T-helper 17 cell (primary cell): ENCODE measurements at places on chromosomes 2 and 18. TPM values are rescaled to one million over a fixed set of nuclear protein-coding genes. Genes with fewer than 3 reads are reported as not detected.

SCN9A gene
- not detected for total RNA-seq

UGT1A10 gene
- total RNA-seq, result not detected

AMER3 gene
- total RNA-seq, result not detected

DSEL gene
- 1.1 TPM for total RNA-seq

SLC66A3 gene
- 18.8 TPM for total RNA-seq

PIAS2 gene
- 20.7 TPM for total RNA-seq

GALNT14 gene
- total RNA-seq, result not detected

MTX2 gene
- 6.1 TPM for total RNA-seq

TRPM8 gene
- not detected for total RNA-seq

MYL12B gene
- total RNA-seq, result 178 TPM

ACYP2 gene
- 9.8 TPM for total RNA-seq

BOK gene
- not detected for total RNA-seq

SATB2 gene
- 0.05 TPM for total RNA-seq

TIA1 gene
- total RNA-seq, result 68.1 TPM

DNA sequence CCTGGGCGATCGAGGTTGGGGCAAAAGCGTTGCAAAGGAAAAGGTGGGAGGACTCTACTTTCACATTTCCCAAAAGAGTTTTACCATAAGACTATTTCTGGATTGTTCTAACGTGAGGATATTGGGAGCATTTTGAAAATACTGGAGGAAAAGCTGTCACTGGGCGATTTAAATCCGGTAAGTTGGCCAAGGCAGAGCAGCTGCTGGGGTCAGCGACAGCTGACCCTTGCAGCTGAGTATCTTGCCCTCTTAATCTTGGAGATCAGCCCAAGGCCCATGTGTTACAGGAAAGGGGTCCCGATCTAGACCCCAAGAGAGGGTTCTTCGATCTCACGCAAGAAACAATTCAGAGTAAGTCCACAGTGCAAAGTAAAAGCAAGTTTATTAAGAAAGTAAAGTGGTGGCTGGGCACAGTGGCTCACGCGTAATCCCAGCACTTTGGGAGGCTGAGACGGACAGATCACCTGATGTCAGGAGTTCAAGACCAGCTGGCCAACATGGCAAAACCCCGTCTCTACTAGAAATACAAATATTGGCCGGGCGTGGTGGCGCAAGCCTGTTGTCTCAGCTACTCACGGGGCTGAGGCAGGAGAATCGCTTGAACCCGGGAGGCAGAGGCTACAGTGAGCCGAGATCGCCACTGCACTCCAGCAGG, 964 bp upstream of the ST3GAL5 start:
- H3K4me3 ChIP-seq, result peak overlapping the region; percentile 95
- peaks cover 37% of the 10 kb centered on the region for H3K4me1 ChIP-seq
- H3K27ac ChIP-seq, result peak overlapping the region; percentile 96

- no peak overlapping the region for H3K27ac ChIP-seq
- DNase-seq, result no peak
- H3K27me3 ChIP-seq, result peaks cover 12% of the 10 kb centered on the region
- no peaks in the 10 kb centered on the region for H3K36me3 ChIP-seq
- H3K4me3 ChIP-seq, result peak overlapping the region; percentile 95
Observed at GRCh38 chr18:76497021-76497420, 2.0 kb upstream of the ZNF516 start.

DNA sequence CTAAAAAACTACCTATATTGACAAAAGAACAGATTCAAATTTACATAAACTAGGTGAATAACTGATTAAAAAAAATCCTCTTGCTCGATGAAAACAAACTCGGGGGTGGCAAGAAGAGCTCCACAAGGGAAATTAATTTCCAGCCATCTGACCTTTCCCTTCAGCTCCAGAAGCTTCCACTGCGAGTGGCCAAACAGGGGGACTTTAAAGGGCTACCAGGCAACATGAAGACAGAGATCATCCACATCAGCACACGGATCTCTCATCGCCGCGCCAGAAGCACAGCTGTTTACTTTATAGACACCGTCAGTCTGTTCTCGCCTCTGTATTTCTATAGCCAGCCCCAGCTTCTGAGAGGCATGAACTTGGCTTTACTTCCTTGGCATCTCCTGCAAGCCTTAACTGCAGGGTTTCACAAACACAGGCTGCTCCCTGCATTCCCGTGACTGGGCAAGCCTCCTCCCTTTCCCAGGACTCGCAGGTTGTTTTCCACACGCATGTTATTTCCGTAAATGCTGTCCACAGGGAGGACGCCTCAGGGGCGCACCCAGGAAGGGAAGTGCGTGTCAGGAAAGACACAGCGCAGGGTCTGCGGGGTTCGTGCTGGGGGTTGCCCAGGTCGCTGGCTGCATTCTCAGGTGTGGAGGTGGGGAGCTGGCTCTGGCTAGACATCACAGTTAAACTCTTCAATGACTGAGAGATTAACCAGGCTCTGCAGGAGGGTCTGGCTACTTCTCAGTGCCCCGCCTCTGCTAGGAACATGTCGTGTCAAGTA, 85.0 kb downstream of the USP40 start:
- no peak overlapping the region for H3K27ac ChIP-seq
- no peaks in the 10 kb centered on the region for H3K27me3 ChIP-seq

DNA sequence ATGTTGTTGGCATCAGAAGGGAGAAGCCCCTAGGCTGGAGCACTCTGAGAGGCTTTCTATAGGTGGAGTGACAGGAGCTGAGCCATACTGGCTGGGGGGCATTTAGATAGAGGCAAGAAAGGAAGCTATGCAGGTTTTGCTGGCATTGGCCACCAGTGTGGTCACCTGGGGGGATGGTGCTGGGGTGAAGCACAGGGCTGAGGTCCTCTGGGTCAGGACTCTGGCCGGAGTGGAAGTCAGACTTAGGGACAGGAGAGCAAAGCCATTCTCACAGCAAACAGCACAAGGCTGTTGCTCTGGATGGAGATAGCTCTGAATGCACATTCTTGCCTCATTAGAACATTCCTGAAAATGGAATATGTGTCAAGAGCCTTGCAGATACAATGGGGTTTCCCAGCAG, 47.4 kb downstream of the NTSR2 start:
- peaks cover 17% of the 10 kb centered on the region for H3K27me3 ChIP-seq
- no peaks in the 10 kb centered on the region for H3K4me1 ChIP-seq
- no peak overlapping the region for H3K4me3 ChIP-seq
- no peak for DNase-seq
- no peak overlapping the region for H3K27ac ChIP-seq

GRCh38 chr18:10892786-10893185, 256.6 kb downstream of the PIEZO2 start:
- H3K4me1 ChIP-seq, result peaks cover 4% of the 10 kb centered on the region
- no peak overlapping the region for H3K4me3 ChIP-seq
- no peaks in the 10 kb centered on the region for H3K36me3 ChIP-seq
- H3K27me3 ChIP-seq, result peaks cover 56% of the 10 kb centered on the region
- DNase-seq, result no peak
- no peak overlapping the region for H3K27ac ChIP-seq

- DNase-seq, result no peak
- no peaks in the 10 kb centered on the region for H3K4me1 ChIP-seq
- H3K27ac ChIP-seq, result no peak overlapping the region
Observed at GRCh38 chr2:34724107-34724506, 1125.0 kb upstream of the FAM98A start.

GRCh38 chr2:23571527-23572282, 186.7 kb downstream of the KLHL29 start:
- no peaks in the 10 kb centered on the region for H3K36me3 ChIP-seq
- no peak overlapping the region for H3K4me3 ChIP-seq
- peaks cover 17% of the 10 kb centered on the region for H3K27me3 ChIP-seq
- no peaks in the 10 kb centered on the region for H3K4me1 ChIP-seq

- H3K27me3 ChIP-seq, result no peaks in the 10 kb centered on the region
- H3K4me1 ChIP-seq, result peaks cover 6% of the 10 kb centered on the region
- no peak overlapping the region for H3K27ac ChIP-seq
- no peak for DNase-seq
- H3K36me3 ChIP-seq, result peaks cover 2% of the 10 kb centered on the region
Observed at GRCh38 chr2:64622443-64623241, 31.1 kb downstream of the SERTAD2 start.

GRCh38 chr2:216083464-216084281, 2.0 kb downstream of the TMEM169 start:
- no peaks in the 10 kb centered on the region for H3K27me3 ChIP-seq
- H3K4me3 ChIP-seq, result peak overlapping the region; percentile 94
- H3K27ac ChIP-seq, result peak overlapping the region; percentile 98
- H3K4me1 ChIP-seq, result peaks cover 37% of the 10 kb centered on the region

- peak within 1 kb of the TSS; percentile 47 for H3K4me3 ChIP-seq
Observed at GRCh38 chr18:5197032-5197434, at the start of gene AKAIN1. Gene AKAIN1, minus strand, starts transcription at chr18:5197257. Its CDS starts 204 bp downstream, at chr18:5197053.

- peaks cover 64% of the 10 kb centered on the region for H3K27me3 ChIP-seq
- H3K4me1 ChIP-seq, result no peaks in the 10 kb centered on the region
- H3K36me3 ChIP-seq, result no peaks in the 10 kb centered on the region
- H3K4me3 ChIP-seq, result no peak overlapping the region
- no peak for DNase-seq
Observed at GRCh38 chr18:59232309-59233016, 12.5 kb downstream of the GRP start.

DNA sequence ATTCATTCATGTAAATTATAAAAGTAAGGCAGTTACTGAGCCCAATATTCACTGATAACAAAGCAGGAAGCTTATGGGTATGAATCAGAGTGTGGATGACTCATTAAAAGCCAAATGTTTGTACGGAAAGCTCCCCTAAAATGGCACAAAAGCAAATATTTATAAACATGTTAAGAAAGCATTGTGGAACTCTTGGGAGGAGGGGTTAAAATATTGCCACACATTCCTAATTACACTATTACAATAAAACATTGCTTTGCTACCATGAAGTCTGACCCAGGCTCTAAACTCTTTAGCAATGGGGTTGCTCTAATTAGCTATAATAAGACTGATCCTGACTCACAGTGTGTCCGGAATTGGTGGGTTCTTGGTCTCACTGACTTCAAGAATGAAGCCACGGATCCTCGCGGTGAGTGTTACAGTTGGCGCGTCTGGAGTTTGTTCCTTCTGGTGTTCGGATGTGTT, 110.9 kb downstream of the NAB1 start:
- no peaks in the 10 kb centered on the region for H3K36me3 ChIP-seq
- H3K27ac ChIP-seq, result no peak overlapping the region
- peak overlapping the region; percentile 64 for H3K4me3 ChIP-seq

- H3K4me1 ChIP-seq, result peaks cover 2% of the 10 kb centered on the region
- H3K4me3 ChIP-seq, result no peak overlapping the region
- no peak overlapping the region for H3K27ac ChIP-seq
- peaks cover 3% of the 10 kb centered on the region for H3K36me3 ChIP-seq
- H3K27me3 ChIP-seq, result no peaks in the 10 kb centered on the region
Observed at GRCh38 chr2:241976296-241976695, 106.8 kb downstream of the RTP5 start.

DNA sequence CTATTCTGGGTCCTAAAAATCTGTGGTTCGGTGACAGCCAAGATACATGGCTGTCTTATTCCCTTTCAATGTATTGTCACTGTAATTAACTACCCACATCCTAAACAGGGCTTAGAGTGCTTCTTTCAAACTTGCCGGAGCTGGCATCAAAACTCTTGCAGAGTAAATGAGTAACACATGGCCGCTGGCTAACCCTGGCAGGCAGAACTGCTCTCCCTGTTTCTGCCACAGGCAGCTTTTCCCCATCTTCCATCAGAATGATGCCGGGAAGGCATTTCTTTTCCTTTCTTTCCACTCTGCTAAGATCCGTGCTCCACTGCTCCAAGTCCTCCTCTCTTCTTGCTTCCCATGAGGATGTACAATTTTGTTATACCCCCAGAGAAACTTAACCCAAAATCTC, 54.8 kb upstream of the PTPRM start:
- no peaks in the 10 kb centered on the region for H3K27me3 ChIP-seq
- DNase-seq, result no peak
- no peak overlapping the region for H3K27ac ChIP-seq
- H3K4me1 ChIP-seq, result no peaks in the 10 kb centered on the region
- no peaks in the 10 kb centered on the region for H3K36me3 ChIP-seq
- no peak overlapping the region for H3K4me3 ChIP-seq

DNA sequence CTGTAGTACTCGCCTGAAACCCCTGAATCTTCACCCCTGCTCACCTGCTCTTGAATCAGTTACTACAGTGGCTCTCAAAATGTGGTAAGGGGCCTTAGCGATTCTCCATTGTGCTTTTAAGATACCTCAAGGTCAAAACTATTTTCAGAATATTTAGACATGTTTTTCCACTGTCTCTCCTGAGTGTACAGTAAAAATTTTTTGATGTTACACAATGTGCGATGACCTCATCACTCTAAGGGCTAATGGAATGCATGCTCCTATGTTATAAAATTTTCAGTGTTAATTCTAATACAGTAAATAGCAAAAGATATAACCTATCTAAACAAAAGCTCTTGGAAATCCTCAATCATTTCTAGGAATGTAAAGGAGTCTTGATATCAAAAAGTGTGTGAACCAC, 336.9 kb upstream of the PKDCC start:
- no peak overlapping the region for H3K4me3 ChIP-seq
- no peaks in the 10 kb centered on the region for H3K36me3 ChIP-seq
- peaks cover 4% of the 10 kb centered on the region for H3K4me1 ChIP-seq

DNA sequence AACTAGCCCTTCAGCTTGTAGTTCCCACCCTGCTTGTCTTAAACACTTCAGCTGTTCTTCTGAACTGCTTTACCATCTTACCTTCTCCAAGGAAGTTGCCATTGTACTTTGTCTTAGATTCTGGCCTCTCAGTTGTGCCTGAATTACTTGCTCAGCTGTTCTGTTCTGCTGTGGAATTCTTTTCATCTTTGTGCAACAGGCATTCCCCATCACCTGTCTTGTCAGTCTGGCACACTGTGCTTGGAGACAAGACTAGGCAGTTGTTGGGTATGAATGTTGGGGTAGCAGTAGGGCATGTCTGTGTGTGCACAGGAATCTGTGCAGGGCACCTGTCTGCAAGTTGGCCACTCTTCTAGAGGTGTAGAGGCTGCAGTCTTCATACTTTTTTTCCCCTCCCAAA, 38.7 kb downstream of the PHLPP1 start:
- no peak overlapping the region for H3K4me3 ChIP-seq
- no peak for DNase-seq
